ENCODE measurements at places on chromosomes 3 and 15.

GRCh38 chr15:55774113-55774970 lies 31.4 kb upstream of the PRTG start:
- DNase-seq, result peak; percentile 16

GRCh38 chr15:70856884-70857561 lies 3.1 kb upstream of the LARP6 start:
- no peak for DNase-seq

GRCh38 chr15:30940359-30940758 lies 36.6 kb downstream of the FAN1 start:
- DNase-seq, result no peak

GRCh38 chr15:53786401-53786800 lies 26.9 kb upstream of the WDR72 start:
- no peak for DNase-seq

GRCh38 chr15:65174509-65174908 lies 10.6 kb downstream of the CLPX start:
- DNase-seq, result no peak

GRCh38 chr3:60622349-60622748 lies 628.9 kb downstream of the FHIT start:
- no peak for DNase-seq

- no peak for DNase-seq
Observed at GRCh38 chr3:28575746-28576613, 227.4 kb upstream of the AZI2 start.

- DNase-seq, result no peak
Observed at GRCh38 chr3:187618722-187619121, 51.5 kb downstream of the SST start.

DNA sequence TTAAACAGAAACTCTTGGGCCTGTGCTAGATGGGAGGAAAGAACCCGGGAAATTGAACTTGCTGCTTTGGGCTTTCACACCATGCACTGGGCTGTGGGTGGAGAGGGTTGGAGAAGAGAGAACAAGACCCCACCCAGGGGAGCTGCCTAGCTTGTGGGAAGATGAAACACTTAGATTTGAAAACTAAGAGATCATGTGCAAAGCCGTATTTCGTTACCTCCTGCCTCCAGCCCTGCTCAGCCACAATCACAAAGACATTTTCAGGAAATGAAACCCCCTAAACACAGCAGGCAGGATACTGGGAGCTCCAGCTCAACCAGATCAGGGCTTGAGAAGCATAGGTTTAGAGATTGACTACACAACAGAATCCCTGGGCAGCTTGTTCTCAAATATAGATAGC lies 183.0 kb upstream of the C2CD4B start:
- DNase-seq, result no peak

DNA sequence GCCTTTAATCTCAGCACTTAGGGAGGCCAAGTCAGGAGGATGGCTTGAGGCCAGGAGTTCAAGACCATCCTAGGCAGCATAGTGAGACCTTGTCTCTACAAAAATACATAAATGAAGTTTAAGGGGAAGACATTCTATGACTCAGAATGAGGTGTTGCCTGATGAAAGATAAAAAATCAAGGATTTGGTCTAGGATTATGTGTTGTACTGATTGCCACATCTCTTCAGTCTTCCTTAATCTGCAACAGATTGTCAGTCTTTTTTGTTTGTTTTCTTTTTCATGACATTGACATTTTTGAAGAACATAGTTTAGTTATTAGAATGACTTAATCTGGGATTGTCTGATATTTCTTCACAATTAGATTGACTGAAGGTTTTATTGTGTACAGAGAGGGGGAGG lies 26.3 kb upstream of the DPPA4 start:
- DNase-seq, result no peak

- no peak for DNase-seq
Observed at GRCh38 chr15:89023311-89023961, 64.8 kb upstream of the ABHD2 start.

DNA sequence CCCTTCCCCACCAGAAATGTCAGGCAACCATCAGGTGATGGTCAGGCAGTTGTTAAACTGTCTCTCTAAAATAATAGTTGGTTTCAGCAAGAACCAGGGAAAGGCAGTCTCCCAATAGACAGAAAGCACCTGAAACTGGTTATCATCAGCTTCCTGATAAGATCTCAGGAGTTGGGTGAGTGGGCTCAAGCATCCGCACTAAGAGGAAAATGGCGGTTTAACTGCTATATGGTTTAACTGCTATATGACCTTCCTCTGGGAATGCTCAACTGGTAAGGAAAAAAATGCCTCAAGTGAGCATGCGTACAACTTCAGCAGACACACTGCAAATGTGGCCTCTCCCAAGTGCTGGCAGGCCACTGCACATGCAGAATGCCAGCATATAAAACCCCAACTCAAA lies 240.8 kb upstream of the CMC1 start:
- DNase-seq, result no peak

DNA sequence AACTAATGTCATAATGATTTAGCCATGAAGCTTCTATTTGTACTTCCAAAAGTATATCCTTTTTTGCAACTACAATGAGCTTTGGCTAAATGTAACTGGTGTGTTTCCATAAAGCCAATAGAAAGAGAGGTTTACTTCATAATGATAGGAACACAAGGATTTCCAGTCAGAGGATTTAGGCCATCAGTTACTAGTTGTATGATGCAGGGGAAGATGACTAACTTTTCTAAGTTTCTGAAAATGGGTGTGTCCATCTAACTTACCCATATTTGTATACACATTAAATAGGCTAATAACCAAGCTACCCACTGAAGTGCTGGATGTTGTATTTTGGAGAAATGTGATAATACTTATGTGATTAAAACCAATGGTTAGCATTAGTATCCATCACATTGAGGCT lies 55.7 kb downstream of the SLC4A7 start:
- no peak for DNase-seq

GRCh38 chr15:36024031-36024688 lies 478.2 kb upstream of the DPH6 start:
- no peak for DNase-seq

DNA sequence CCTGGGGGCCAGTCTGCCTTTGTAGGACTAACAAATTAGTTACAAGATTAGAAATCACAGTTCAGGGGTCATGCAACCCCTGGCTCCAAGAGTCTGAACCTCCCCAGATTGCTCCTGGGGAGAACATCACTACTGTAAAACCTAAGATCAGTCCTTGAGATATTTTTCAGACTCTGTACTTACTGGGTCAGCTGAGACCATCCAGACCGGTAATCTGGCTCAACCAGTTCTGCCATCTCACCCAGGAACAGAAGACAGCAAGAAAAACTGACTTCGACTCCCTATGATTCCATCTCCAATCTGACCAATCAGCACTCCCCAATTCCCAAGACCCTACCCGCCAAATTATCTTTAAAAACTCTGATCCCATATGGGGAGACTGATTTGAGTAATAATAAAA lies 47.5 kb downstream of the NMD3 start:
- no peak for DNase-seq

DNA sequence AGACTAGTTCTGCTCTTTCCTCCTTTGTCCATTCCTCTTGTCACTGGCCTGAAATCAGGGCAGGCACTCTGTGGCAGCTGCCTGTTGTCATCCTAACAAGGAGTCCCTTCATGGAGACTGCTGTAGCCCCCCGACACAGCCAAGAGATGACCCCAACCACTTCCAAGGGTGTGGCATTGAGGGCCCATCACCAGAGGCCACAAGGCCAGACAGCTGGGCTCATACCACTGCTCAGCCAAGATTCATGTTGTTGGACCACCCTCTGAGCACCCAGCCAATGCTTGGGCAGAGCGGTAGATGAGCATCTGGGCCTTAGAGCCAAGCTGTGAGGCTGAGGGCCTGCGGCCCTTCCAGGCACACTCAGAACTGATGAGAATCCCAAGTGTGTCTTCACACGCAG lies 85.4 kb downstream of the EPHB1 start:
- no peak for DNase-seq

GRCh38 chr3:129595544-129596193 lies 10.8 kb downstream of the PLXND1 start:
- DNase-seq, result no peak

- no peak for DNase-seq
Observed at GRCh38 chr3:169848741-169849140, 21.0 kb downstream of the LRRC31 start.

DNA sequence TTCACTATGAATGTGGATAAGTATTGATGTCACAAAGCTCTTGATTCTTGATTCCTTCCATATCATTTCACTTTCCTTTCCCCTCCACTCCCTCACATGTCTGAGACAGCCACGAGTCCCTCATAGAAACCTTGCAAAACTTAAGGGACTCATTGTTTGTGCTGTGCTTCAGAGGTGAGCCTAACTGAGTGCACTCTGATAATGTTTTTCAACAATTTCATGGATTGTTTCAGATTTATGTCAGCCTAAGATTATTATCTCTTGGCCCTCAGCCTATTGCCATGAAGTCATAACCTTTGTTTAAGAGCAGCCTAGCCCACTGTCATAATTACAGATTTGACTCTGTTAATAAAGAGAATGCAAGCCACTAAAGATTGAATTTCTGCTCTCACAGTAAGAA lies 363.6 kb downstream of the MECOM start:
- DNase-seq, result no peak

DNA sequence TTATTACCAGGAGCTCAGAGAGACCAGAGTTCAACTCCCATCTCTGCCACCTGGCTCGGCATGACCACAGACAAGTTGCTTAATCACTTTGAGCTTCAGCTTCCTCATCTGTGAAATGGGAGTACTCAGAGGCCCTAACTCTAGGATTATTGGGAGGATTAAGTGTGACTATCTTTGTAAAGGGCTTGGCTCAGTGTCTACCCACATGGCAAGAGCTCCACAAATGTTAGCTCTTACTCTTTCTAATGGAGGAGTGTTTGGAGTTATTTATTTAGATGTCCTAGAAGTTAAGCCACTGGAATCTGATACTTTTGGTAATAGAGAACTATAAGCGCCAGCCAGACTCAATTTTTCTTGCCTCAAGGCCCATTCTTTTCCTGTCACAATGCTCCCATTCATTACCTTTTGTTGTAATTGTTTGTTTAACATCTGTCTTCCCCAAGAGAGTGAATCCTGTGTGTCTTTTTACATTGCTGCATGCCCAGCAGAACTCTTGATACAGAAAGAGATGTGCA lies 12.3 kb upstream of the LMCD1 start:
- no peak for DNase-seq

GRCh38 chr3:119437691-119438258 lies 25.6 kb downstream of the TMEM39A start:
- no peak for DNase-seq

- DNase-seq, result no peak
Observed at GRCh38 chr3:132517311-132517710, 79.8 kb upstream of the ACKR4 start.

DNA sequence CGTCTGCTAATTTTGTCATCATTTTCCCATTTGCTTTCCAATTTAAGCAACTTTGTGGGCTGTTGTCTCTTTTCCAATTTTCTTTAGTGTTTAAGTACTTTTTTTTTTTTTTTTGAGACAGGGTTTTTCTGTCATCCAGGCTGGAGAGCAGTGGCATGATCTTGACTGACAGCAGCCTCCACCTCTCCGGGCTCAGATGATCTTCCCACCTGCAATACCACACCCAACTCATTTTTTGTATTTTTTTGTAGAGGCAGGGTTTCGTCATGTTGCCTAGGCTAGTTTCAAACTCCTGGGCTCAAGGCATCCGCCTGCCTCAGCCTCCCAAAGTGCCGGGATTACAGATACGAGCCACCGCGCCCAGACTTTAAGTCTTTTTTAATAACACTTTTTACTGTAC lies 26.2 kb upstream of the EIF4A2 start:
- no peak for DNase-seq

DNA sequence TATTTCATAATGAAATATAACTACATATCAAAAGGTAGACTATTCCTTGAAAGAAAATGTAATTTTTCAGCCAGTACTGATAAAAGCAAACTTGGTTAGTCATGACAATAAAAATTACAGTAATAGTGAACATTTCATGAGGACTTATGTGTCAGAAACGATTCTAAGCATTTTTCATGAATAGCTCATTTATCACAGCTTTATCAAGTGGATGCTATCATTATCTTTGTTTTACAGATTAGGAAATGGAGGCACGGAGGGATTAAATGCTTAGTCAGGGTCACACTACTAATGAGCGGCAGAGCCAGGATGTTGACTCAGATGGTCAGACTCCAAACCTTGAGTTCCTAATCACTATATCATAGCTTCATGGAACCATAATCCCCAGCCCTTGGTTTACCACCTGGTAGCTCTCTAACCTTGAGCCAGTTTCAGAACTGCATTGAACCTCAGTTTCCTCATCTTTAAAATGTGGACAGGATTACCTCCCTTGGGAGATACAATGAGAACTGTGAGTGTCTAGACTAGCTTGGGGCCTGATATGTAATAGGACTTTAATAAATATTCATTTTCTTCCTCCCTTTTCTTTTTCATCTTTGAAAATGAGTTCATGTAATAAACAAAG lies 85.4 kb downstream of the TNIK start:
- DNase-seq, result no peak

DNA sequence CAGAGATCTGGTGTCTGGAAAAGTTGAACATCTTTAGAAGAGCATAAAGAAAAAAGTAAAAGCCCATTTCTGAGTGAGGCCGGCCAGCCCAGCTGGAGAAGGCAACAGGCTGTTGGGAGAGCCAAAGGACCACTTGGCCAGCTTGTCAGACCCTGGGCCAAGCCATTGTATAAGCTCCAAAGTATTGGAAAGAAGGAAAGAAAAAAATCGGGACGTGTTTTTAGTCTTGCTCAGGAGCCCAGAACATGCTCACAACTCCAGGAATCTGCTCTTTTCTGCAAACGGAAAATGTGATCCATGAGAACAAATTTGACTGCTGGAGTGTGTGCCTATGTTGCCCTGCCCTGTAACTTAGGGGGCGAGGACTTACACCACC lies 10.4 kb upstream of the CLPX start:
- no peak for DNase-seq

DNA sequence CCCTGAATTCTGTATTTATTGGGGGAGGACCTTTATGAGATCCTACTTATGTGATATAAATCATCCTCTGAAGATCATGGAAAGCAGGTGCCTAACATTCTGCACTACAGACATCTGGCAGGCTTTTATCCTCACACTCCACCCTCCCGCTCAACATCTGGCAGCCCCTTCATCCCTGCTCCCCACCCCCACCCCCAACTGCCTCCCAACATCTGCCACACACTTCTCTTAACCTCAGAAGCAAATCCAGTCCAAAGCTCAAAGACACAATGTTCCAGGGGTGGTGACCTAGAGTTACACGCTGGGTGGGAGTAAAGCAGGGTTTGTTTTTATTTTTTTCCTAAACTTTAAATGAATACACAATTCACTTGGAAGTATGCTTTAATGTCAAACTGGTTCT lies 184.5 kb upstream of the ATP11B start:
- no peak for DNase-seq
